ENCODE measurements at places on chromosomes 11 and 22.
A peak's percentile ranks its signal among the peaks of the same experiment; 100 is the strongest.

DNA sequence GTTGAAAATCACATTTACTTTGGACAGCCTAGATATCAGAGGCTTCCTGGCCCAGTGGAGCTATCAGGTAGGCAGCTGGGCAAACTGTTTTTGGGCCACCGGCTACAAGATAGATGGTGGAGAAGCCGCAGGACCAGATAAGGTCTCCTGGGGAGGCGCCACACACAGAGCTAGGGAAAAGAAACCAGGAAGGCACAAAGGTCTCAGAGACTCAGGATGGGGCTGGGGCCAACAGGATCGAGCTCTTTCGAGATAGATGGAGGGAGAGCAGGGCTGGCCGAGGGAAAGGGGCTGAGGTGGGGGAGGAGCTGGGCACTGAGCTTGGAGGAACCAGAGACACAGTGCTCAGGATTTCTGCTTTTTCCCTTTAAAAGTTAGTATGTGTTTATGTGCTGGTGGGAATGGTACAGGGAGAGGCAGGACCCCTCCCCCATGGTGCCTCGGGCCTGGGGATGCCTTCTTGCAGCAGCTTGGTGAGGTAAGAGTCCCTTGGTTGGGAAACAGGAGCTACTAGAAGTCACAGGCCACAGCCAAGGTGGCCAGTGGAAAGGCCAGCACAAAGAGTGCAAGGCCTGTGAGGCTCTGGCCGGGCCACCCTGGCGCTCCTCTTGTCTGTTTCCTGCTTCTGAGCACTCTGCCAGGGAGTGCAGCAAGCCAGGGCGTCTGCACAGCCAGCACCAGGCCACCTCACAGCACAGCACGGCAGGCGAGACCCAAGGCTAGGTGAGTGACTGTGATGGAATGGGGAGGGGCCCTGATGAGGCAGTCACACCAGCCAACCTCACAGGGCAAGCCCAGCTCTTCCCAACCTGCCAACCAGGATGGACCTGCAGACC lies 11.5 kb upstream of the NAP1L4 start:
- DNase-seq = no peak

GRCh38 chr22:45770506-45770905 lies 98.9 kb downstream of the ATXN10 start:
- DNase-seq = no peak

DNA sequence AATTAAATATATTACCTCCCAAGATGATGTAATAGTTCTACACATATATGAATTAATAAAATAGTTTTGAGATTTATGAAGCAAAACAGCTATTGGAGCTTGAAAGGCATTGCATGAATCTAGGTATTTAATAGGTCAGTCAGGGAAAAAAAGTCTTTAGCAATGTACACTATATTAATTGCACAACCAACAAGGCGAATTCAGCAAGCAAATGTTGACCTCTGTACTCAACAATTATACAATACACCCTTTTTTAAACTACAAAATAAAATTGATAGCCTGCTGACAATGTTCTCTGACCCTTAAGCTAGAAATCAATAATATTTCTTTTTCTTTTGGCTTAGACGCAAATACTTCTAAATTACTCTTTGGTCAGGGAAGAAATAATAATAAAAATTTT lies 345.5 kb downstream of the LUZP2 start:
- no peak for DNase-seq

DNA sequence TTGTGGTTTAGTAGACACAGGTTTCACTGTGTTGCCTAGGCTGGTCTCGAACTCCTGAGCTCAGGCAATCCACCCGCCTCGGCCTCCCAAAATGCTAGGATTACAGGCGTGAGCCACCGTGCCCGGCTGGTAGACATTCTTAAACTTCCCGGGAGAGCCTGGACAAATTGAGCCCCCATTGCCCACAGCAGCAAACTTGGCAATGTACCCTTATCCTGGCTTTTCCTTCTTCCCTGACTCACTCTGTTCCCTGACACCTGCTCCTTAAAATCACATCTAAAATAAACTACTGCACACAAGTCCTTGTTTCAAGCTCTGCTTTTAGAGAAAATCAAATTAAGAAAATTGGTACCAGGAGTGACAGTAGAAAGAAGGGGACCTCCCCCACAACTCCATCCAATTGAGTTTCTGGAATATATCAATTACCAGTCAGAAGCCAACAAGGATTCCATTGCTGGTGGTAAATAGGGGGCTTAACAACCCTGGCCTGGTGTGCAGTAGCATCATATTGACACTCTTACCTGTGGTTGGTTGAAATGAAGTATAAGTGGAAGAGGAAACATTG lies 7.4 kb upstream of the MCHR1 start:
- DNase-seq = no peak

- no peak for DNase-seq
These were observed 34.5 kb downstream of the TNKS1BP1 start for GRCh38 chr11:57290288-57290687.

- no peak for DNase-seq
These were observed 97.7 kb upstream of the FGF3 start for GRCh38 chr11:69916806-69917387.

DNA sequence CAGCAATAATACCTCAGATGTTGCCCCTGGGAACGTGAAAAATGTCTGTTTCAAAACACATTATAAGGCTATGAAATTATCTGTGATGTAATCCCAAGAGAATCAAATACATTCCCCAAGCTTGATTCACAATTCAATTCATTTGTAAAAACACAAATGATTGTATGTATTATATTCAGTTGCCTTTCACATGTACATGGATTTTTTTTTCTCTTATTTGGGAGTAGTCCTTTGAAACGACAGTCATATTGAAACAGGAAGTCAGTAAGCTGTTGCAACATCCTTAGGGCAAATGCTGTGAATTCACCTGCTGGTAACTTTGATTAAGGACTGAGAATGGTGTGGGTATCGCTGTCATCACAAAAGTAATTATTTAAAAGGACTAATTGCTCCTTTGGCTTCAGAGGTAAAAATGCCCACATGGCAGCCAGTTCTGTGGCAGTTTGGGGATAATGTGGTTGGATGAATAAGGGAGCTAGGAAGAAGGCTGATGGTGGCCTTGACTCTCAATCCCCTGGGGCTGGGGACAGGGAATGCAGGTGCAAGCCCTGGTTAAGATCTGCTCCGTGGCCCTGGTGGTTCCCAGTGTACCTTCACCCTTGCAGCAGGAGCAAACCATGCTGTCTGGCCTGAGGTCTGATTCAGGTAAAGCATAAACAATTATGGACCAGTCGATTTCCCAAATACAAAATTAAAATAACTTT lies 13.2 kb downstream of the EHF start:
- DNase-seq = no peak

GRCh38 chr11:11841116-11841722 lies 553 bp upstream of the USP47 start:
- DNase-seq = no peak

- peak; percentile 59 for DNase-seq
These were observed 70.2 kb upstream of the NAV2 start for GRCh38 chr11:19642185-19643158.

GRCh38 chr11:79925570-79925969 lies 484.7 kb upstream of the TENM4 start:
- DNase-seq = no peak

- no peak for DNase-seq
These were observed 3.5 kb upstream of the COX8A start for GRCh38 chr11:63970902-63971301.

DNA sequence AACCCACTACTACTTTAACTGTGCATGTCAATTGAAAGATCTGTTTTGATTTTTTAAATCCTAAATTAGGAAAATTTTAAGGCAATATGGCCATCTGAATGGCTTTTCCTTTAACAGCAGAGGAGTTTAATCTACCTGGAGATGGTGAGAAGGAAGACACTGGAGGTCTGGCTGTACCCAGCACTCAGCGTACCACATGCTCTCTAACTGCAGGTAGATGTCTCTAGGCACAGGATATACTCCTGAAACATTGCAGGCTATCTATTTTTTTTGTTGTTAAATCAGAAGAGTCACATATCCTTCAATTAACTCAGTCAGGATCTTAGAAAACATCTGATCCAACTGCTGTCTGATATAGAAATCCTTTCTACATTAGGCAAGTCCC lies 17.3 kb upstream of the CASTOR1 start:
- DNase-seq = no peak

DNA sequence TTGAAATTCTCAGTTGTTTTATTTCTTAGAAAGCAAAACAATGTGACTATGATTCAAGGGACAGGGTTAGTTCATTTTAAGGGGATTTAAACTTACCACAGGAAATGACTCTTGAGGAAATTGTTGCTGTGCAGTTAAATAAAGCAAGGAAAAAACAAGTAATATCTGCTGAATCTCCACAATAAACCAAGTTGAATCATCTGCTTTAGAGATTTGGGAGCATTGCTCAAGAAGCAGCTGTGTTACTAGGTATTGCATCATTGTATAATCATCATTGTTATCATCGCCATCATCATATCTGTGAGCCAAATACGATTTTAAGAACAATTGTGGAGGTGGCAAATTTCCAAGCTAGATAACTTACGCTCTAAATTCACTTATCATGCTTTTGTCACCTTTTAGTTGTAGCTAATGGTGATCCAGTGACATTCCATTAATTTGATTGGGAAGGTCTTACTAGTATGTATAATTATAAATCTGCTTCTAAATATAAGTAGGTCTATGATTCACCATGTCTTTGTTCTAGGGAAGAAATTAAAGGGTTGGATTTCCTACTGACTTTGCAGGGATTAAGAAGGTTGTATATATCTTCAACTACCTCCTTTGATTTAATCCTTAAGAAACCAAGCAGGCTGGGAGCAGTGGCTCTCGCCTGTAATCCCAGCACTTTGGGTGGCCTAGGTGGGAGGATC lies 19.9 kb downstream of the MMP10 start:
- DNase-seq = peak; percentile 92

- no peak for DNase-seq
These were observed 114.0 kb downstream of the SIK3 start for GRCh38 chr11:116984186-116984585.

GRCh38 chr11:69155302-69156234 lies at the start of gene SMIM38:
SMIM38 (plus strand) TSS chr11:69155935; CDS start chr11:69157847, 1,912 bp downstream.
- DNase-seq = no peak

- no peak for DNase-seq
These were observed 8.8 kb downstream of the ZBED4 start for GRCh38 chr22:49862496-49862776.

DNA sequence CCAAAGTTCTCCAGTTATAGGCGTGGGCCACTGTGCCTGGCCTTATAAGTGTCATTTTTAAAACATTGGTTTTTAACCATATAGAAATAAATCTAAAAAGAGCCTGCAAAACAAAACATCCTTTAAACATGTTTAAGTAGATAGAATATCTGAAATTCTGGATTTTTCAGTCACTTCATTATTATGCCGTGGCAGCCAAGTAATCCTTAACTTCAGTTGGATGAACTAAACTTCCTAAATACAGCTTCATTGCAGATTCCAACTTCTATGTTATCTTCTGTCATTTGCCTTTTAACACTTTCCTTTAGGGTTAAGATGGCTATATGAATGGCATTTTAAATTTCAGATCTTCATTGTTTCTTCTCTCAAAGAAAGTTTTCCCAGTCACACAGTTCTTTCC lies 291.4 kb downstream of the TMEM135 start:
- no peak for DNase-seq

DNA sequence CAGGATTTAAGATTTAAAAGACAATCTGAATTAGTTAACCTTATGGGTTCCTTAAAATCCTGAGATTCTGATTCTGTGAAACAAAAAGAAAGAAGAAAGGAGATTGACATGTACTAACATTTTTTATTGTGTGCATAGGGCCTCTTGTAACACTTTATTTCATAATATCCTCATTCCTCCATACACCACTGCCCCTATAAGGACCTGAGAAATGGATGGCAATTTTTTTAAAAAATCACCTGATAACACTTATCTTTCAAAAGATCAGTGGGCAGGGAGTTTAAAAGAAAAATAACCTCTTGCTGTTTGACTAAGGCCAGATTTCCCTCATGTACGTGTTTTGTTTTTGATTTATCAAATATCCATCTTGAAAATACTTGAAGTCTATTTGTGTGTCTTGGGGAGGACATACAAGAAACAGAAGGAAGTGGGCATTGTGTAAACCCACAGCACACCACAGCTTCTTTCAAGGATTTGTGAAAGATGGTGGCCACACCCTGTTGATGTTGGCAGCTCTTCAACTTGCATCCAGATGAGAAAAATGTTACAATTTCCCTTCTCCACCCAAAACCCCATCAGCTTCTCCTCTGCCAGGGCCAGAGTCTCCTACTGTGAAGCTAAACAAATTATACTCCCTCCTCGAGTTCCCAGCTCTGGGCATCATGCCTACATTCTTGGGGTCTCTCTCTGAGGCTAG lies 35.0 kb upstream of the MPEG1 start:
- peak; percentile 6 for DNase-seq

DNA sequence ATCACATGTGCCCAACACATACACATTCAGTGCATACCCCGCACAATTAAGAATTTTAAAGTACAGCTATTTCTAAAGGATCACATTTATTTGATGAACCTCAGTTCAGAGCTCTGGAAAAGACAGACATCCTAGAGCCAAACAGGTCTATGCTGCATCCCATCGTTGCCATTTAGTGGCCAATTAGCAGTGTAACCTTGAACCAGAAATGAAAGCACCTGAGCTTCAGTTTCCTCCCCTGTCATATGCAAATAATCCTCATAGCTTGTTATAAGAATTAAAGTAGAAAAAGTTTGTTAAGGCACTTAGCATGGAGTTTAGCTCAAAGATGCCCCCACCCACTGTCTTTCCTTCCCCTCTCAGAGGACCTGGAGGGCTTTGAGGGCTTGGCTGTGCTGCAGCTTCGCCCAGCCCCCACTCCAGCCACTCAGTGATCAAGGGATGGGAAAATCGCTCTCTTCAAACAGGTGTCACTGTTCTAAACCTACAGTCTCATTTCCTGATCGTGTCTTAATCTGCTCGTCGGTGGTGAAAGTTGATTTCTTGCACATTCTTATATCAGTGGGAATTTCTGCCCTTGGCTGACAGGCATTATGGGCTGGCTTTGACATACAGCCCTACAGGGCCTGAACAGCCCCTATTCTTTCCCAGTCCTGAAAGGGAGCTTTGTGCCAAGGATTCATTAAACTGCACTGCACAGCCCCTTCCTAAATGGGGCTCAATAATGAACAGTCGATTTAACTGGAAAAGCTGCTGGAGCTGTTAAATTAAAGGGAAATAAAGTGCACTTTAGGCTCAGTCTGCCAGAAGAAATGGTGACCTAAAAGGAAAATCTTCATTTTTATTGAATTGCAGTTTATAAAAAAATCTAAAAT lies 23.3 kb upstream of the FAM181B start:
- no peak for DNase-seq

Measured in GM04504 (cell line).